Osteoblast (primary cell): ENCODE measurements at places on chromosomes 5 and 9. TPM values are rescaled to one million over a fixed set of nuclear protein-coding genes. Genes with fewer than 3 reads are reported as not detected.

DNA sequence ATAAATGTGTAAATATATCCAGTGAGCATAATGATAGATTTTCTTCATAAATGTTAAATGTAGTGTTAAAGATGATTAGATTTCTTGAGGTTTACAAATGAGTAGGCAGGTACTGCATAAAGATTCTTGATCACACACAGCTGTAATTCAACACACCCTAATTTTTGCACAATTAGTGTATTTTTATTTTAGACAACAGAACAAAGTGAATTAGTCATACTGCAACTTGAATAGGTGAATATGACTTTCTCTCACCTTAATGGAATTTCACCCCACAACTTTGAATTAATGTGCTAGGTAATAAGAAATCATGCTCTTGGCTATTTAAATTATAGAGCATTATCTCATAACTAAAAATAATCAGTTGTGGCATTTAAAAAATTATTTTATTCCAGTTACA, 795.7 kb upstream of the ACO1 start:
- DNase-seq, result no peak

DNA sequence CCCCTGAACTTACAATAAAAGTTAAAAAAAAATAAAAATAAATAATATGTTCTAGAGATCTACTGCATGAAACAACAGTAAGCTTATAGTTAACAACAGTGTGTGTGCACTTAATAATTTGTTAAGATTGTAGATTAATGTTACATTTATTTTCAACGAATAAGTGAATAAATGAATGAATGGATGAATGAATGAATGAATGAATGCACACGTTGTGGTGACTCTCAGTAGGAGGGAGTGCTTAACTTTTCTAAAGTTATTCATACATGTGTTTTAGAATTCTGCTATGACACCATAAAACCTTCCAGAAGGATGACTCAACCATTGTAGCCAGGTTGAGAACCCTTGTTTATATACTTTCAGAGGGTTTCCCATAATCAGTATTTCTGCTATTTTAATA, 1269.4 kb upstream of the CDH6 start:
- no peak for DNase-seq

The AGXT2 gene
- total RNA-seq, result not detected in 2 replicates

The FBLL1 gene
- 0.36 and 1.2 TPM in 2 replicates for total RNA-seq

The LRRC19 gene
- under 0.01 TPM in 2 replicates for total RNA-seq
